ENCODE measurements at places on chromosomes 2 and 18. TPM values are rescaled to one million over a fixed set of nuclear protein-coding genes. Genes with fewer than 3 reads are reported as not detected.

Gene PCARE
- not detected for total RNA-seq

- no peak for DNase-seq
These were observed 24.5 kb downstream of the ABI2 start for GRCh38 chr2:203352604-203353255.

GRCh38 chr2:71736986-71737385, 283.6 kb downstream of the DYSF start:
- DNase-seq: no peak

- DNase-seq: no peak
These were observed 37.4 kb downstream of the SH3BP4 start for GRCh38 chr2:234989183-234989701.

- DNase-seq: no peak
These were observed 120.6 kb upstream of the UGP2 start for GRCh38 chr2:63721082-63721424.

DNA sequence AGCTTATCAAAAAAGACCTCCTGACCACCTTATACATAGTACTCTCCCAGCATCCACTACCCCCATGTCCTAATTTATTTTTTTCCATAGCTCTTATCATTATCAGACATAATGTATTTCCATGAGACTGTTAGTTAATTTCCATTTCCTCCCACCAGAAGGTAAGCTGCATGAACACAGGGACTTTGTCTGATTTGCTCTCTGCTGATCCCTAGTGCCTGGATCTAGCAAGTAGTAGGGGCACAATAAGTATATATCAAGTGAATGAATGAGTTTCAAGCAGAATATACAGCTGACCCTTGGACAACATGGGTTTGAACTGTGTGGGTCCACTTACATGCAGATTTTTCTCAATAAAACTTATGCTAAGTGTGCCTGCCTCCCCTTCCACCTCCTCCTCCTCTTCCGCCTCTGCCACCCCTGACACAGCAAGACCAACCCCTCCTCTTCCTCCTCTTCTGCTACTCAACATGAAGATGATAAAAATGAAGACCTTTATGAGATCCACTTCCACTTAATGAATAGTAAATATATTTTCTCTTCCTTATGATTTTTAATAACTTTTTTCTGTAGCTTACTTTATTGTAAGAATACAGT, 53.8 kb downstream of the CTAGE1 start:
- DNase-seq: no peak

DNA sequence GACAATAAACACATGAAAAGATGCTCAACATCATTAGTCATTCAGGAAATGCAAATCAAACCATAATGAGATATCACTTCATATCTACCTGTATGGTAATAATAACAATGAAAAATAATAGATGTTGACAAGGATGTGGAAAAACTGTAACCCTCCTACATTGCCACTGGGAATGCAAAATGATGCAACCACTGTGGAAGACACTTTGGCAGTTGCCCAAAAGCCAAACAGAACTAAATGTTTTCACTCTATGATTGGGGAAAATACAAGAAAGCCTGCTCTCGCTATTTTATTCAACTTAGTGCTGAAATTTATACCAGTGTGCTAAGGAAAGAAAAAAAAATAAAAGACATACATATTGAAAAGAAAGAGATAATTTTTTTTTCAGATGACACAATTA, 934.5 kb downstream of the CNTNAP5 start:
- no peak for DNase-seq

Gene MARCO
- not detected for total RNA-seq

Gene CHRND
- total RNA-seq: not detected

Gene VIT
- total RNA-seq: not detected

Gene KCNG2
- not detected for total RNA-seq

- DNase-seq: no peak
These were observed 42.5 kb downstream of the STAT4 start for GRCh38 chr2:191108331-191108730.

- DNase-seq: no peak
These were observed 13.2 kb downstream of the NEURL3 start for GRCh38 chr2:96491860-96492497.

DNA sequence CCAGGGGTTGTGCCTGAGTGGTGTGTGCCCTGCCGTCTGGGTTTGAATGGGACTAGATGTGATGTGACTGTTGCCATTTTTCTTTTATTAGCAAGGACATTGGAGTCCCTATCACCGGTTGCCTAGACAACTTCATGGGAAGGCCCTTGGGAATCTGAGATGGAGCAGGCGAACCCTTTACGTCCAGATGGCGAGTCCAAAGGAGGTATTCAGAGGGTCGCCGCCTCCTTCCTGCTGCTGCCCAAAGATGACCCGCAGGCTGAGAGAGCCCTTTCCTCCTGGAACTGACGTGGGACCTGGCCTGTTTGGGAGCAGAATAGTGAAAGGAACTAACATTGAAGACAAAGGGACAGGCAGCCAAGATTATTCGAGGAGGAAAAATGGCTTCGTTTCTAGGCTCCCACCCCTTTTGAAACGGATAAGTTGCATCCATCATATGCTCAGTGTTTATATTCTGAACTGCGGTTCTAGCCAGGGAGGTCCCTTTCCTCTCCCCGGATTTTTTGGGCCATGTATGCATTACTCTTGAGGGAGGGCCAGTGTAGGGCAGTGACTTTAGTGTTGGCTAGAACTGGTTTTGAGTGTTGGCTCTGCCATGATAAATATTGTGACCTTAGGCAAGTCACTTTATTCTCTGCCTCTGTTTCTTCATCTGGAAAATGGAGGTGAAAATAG, 673 bp downstream of the CENPO start:
- no peak for DNase-seq

Gene NEURL3
- total RNA-seq: 0.68 TPM

GRCh38 chr2:174174741-174175140, 73.6 kb downstream of the OLA1 start:
- DNase-seq: no peak

DNA sequence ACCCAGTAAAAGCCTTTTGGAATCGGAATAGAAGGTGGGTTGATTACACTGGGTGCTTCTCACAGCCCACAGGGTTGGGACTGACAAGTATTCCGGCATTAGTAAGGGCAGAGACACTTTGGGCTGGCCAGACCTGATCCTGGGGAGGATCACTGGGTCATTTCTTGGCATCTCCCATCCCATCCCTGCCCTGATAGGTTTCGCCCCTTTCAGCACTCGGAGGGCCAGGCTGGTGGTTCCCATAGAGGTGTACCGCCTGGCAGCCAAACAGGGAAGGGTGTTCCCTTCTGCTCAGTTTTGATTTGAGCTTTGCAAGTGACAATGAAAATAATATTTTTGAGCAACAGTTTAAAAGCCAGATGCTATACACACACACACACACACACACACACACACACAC, 37.3 kb downstream of the CYP1B1 start:
- DNase-seq: no peak

Gene HOXD9
- 7.6 TPM for total RNA-seq

Gene RGPD3
- total RNA-seq: 0.05 TPM

Gene DTNA
- total RNA-seq: 12.3 TPM

DNA sequence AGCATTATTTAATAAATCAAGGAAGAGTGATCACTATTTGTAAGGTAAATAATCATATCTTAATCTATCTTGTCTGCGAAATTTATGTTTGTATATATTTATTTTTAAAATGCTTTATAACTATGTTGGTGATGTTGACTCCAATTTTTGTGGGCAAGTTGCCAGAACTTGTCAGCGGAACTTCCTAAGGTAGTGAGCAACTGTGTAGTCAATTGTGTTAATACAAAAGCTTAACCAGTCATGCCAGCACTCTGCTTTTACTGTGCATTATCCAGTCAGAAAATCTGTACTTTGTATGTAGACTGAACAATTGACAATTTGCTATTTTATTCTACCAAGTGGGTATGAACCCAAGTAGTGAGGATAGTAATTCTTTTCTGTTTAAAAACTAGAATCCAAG, 61.9 kb upstream of the RND3 start:
- peak; percentile 69 for DNase-seq

GRCh38 chr18:57980573-57981307, 63.3 kb upstream of the NEDD4L start:
- DNase-seq: no peak

Gene GALNT5
- total RNA-seq: 0.48 TPM

GRCh38 chr2:201345625-201346213, 11.4 kb downstream of the FLACC1 start:
- no peak for DNase-seq

Gene CAVIN2
- total RNA-seq: 240 TPM

DNA sequence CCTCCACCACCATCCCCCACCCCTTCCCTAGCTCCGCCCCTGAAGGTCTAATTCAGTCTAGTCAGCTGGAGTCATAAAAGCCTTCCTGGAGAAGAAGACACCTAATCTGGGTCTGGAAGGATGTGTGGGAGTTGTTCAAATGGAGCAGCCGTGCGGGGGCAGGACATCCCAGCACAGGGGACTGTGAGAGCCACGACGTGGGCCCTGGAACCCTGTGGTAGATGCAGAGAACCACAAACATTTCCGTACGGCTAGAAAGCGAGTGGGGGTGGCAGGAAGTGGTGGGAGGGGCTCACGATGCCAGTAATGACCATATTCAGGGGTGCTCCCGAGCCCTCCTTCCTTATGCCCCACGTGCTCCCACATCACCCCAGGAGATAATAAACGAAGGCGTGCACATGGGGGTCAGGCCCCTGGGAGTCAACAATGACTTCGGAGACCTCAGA, 20.9 kb upstream of the COL6A3 start:
- DNase-seq: no peak

Gene DUSP11
- 38.2 TPM for total RNA-seq

DNA sequence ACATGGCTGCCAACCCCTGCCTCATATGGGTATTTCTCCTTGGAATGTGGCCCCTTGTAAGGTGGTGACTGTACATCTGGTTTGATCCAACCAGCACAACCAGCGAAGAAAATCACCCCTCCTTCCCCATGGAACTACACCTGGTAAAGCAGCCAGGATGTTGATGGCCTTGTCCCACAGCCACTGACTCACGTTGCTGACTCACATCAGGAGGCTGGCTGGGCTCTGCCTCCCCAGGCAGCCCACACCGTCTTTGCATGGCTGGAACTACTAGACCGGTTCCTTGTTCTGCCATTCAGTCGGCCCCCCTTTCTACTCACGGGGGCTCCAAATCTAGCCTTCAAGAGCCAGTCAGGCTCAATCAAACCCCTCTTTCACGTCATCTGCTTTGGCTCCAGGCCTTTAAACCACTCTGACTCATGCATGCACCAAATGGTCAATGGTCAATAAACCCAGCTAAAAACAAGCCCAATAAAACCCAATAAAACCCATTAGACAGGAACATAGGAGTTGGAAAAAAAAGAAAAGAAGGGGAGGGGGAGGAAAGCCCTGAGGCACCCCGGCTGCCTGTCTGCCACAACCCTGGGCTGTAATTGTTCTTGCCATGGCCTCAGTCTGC, 114.8 kb downstream of the PLB1 start:
- DNase-seq: no peak

Gene IL36G
- total RNA-seq: not detected

GRCh38 chr2:196606516-196606915, 33.0 kb upstream of the CCDC150 start:
- DNase-seq: peak; percentile 74

DNA sequence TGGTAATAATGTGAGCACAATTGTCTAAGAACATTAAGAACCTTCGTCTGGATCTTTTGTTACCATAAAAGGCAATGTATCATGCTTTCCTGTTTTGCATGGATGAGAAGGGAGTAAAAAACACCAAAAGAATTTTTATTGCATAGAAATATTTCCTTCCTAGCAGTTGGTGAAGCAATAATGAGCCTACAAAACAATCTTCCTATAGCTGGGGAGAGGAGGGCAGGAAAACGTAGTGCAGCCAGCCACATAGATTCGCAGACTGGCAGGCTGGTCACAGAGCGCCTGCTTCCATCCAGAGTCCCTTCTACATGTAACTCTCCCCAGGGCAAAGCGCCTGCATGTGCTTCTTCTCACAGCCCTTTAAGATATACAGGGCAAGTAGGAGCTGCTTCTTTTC, 190.4 kb downstream of the BABAM2 start:
- DNase-seq: peak; percentile 88

DNA sequence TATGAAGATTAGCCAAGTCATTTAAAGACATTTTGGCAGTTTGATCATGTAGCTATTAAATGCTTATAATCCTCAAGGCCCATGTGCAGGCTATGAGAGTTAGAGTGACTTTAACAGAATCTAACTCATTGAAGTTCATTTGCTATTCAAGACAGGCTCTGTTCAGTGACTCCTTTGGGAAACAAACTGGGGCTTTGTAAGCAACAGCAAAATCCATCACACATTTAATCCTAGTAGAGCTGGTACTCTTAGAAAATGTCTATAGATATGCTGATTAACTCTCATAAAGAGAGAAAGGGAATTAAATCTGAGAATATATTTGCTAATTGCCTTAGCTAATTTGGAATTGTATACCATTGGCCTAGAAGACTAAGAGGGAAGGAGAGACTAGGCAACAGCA, 182.8 kb upstream of the SESTD1 start:
- no peak for DNase-seq

Gene SERPINB13
- total RNA-seq: not detected

GRCh38 chr2:31515586-31515985, 65.2 kb downstream of the SRD5A2 start:
- DNase-seq: no peak

DNA sequence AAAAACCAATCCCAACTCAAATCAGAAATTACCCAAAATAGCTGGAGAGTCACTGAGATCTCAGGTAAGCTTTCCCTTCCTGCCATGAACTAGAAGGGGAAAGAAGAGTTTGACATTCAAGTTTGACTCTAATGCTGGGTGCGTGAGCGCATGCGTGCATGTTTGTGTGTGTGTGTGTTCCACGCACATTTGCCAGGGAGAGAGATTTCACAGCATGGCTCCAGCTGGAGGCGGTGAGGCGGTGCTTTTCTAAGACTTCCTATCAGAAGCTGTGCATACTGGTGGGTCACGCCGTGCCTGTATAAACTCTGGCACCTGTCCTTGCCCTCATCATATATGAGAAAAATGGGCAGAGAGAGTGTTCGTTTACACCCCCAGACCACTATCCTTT, 116.2 kb downstream of the MSH2 start:
- no peak for DNase-seq

DNA sequence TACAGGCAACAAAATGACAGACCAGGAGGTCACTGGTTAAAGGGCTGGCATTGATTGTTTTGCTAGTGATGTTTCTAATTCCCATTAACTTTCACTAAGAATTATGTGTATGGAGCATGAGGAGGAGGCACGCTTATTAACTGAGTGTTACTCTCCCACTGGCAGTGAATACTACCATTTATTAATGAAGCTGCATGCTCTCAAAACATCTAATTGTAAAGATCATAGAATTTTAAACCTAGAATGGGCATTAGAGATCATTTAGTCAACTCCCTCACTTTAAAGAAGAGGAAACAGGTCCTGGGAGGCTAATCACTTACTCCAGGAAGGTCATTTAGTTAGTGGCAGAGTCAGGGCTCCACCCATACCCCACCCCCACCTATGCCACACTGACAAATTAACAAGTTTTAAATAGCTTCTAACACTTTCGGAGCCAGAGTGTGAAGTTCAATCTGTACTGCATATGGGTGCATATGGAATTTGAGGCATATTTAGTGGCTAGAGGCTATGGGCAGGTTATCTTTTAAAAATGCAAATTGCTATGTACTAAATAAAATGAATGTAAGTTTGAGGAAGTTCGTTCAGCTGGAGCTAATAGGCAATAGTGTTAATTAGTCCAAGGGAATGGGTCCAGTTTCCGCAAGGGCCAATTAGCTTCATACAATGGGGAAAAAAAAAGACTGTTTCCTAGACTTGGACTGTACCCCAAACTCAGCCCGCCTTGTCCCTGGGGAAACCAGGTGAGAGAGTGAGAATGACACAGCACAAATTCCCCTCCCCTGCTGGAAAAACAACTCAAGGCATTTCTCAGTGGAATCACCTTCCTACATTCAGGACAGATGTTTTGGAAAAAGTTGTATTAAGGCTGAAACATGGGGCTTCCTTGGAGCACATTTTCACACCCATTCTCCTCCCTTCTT, 178.8 kb downstream of the ICOS start:
- DNase-seq: no peak

Gene MAPK4
- 0.05 TPM for total RNA-seq
